ENCODE measurements at places on chromosomes 5 and 9.

DNA sequence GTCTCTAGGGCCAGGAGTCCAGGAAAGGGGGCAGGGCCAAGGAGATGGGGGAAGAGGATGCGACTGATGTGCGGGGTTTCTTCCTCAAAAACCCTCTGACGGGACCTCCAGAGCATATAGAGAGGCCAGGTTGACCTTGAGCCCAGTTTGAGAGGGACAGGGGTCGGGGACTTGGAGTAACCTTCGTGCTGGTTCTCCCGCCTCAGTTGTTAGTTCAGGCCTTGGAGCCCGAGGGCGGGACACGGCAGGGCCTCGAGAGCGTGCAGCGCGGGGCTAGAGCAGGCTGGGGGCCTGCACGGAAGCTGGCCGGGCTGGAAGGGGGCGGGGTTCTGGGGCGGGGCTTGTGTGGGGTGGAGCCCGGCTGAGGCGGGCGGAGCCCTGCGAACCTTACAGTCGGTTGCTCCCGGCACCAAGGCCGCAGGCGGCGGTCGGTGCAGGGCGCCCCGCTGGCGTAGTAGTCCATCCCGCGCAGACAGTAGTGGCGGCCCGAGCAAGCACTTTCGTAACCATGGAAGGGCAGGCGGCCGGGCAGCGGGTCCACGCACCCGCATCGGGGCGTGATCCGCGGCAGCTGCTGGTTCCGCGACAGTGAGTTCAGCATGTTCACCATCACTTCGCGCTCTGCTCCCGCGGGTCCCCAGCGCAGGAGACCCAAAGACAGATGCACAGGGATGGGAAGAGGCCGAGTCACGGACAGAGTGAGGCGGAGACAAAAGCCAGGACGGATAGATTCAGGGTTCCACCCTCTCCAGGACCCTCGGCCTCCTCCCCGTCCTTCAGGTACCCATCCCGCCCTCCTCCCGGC, 4.0 kb upstream of the MYORG start:
- DNase-seq = no peak

- DNase-seq = no peak
These were observed 134.9 kb upstream of the FBXL7 start for GRCh38 chr5:15365070-15365469.

DNA sequence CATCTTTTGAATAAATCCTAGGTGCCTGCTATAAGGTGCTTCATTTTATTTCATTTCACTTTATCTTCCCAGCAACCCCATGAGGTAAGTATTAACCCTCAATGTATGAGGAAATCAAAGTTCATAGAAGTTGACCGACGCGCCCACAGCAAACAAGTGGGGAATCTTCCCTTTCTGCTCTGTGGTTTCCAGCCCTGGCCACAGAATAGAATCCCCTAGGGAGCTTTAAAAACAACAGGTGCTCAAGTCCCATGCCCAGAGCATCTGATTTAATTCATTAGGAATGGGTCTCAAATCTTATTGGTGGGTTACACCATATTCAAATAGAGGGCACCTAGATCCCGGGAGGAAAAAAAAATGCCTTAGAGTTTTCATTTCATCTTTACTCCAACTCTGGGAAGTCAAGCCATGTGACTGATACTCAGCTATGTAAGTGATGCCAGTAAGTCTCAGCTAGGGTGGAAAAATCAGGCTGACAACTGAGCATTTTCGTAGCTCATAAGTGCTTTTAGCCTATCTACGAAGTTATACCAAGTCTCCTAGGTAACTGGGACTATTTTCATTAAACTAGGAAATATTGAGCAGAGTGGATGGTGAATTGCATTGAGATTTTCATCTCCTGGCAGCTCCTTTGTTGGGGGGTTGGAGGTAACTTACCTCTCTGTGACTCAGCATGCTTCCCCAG, 353.4 kb upstream of the SLC30A5 start:
- DNase-seq = no peak

DNA sequence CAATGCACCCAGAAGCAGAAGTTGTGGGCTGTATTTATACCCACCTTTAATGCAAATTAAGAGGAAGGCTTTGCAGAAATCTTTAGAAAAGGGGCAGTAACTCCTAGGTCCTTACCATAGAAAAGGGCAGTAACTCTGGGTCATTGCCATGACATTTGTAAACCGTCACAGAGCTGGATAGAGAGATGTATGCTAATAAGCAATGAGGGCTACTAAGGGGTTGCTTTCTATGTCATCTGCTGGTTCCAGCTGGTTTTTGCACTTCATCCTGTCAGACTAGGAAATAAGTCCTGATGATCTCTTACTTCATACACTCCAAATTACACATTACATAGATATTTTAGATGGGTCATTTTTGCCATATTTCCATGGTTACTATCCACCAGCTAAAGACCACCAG, 299.1 kb upstream of the TYRP1 start:
- no peak for DNase-seq

- DNase-seq = no peak
These were observed 52.3 kb downstream of the NLN start for GRCh38 chr5:65774346-65774745.
